Foreskin keratinocyte (primary cell): ENCODE measurements at places on chromosomes 11 and 22. TPM values are rescaled to one million over a fixed set of nuclear protein-coding genes. Genes with fewer than 3 reads are reported as not detected.

TEF gene
- total RNA-seq: 7.5 and 9.6 TPM in 2 replicates

GRCh38 chr11:7610393-7610792, 62.9 kb downstream of the CYB5R2 start:
- DNase-seq: no peak

- DNase-seq: no peak
Observed at GRCh38 chr22:21698430-21699329, 32.9 kb downstream of the PPIL2 start.

C1QTNF5 gene
- total RNA-seq: not detected in 2 replicates
